M059J (cell line): ENCODE measurements at places on chromosomes 2 and 18. TPM values are rescaled to one million over a fixed set of nuclear protein-coding genes. Genes with fewer than 3 reads are reported as not detected.

Gene POTEJ
- total RNA-seq, result not detected in 2 replicates

Gene TMEM247
- total RNA-seq, result not detected in 2 replicates

Gene DNAJC5G
- not detected in 2 replicates for total RNA-seq

Gene LAMA3
- 1.8 and 2.4 TPM in 2 replicates for total RNA-seq

GRCh38 chr2:180010701-180011100, 3.6 kb upstream of the CWC22 start:
- peak; percentile 55 for DNase-seq

GRCh38 chr18:56542476-56542875, 95.9 kb downstream of the TXNL1 start:
- DNase-seq, result no peak

GRCh38 chr2:232894251-232894650, 24.2 kb downstream of the SNORC start:
- no peak for DNase-seq

DNA sequence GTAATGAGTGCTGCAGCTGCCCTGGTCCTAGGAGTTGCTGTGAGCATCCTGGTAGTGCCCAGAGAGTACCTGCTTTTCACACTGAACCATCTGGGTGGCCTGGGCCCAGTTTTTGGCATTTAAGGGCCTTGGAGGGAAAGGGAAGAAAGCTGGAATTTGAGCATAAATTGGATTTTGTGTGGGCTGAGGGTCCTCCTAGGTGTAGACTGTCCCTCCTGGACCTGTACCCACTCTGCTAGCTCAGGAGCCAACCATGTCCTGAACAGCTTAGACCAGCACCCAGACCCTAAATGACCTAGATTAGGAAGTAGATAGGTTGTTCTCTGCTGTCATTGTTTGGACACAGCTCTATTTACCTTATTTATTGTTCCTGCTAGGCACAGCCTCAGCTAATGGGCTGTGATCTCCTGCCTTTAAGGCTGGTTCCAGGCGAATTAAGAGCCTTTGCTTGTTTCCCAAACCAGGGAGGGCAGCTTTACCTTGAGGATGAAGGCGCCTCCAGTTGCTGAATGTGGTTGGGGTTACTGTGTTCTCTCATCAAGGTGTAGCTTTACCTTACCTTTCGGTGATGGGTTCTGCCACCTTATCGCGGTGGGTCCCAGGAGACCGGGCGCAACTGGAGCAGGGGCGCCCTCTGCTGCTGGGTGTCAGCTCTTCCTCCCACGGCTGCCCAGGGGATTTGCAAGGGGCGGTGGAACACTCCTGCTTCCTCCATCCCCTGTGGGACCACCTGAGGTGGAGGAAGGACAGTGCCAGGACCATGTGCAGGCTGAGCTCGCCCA, 34.4 kb downstream of the ITGA6 start:
- DNase-seq, result peak; percentile 46
